Activated gamma-delta T cell treated with Interleukin-2 at 50 U/mL for 16 hours (primary cell): ENCODE measurements at places on chromosomes 11 and 22.

GRCh38 chr22:32729412-32729811 lies 72.1 kb upstream of the TIMP3 start:
- DNase-seq = no peak

- DNase-seq = no peak
These were observed 27.4 kb upstream of the IZUMO1R start for GRCh38 chr11:94276943-94277342.

GRCh38 chr11:111772535-111772934 lies 6.3 kb upstream of the PPP2R1B start:
- no peak for DNase-seq

DNA sequence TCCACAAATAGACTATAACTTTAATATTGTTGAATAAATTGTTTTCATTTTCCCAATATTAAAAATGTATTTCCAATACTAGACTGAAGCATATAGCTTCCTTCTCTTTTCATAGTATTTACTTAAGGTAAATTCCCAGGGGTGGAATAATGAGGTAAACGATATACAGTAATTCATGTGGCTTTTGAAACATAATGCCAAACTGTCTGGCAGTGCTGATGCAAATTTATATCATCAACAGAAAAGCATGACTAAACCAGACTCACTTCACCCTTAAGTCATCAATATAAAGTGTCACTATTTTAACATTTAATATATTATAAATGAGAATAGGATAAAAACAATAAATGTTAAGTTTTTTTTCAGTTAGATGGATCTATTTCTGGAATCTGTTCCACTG lies 13.6 kb downstream of the C2CD3 start:
- no peak for DNase-seq

- peak; percentile 58 for DNase-seq
These were observed 82.3 kb downstream of the PDE2A start for GRCh38 chr11:72591785-72592502.

DNA sequence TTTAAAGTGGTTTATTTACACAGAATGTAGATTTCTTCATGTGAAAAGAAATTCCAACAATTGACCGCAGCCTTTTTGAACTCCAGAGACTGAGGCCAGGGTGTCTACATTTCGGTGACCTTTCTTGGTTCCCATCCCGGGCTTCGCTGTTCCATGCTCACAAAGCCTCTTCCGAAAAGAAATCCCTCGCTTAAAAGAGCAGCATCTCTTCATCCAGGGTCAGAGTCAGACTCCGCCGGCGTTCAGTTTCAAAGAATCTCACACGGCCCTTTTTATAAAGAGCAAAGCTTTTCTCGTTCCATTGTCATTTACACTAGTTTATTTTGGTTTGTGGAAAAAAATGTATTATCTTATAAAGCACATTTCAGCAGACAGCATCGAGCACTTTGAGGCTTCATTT lies 530.6 kb upstream of the B3GAT1 start:
- no peak for DNase-seq

DNA sequence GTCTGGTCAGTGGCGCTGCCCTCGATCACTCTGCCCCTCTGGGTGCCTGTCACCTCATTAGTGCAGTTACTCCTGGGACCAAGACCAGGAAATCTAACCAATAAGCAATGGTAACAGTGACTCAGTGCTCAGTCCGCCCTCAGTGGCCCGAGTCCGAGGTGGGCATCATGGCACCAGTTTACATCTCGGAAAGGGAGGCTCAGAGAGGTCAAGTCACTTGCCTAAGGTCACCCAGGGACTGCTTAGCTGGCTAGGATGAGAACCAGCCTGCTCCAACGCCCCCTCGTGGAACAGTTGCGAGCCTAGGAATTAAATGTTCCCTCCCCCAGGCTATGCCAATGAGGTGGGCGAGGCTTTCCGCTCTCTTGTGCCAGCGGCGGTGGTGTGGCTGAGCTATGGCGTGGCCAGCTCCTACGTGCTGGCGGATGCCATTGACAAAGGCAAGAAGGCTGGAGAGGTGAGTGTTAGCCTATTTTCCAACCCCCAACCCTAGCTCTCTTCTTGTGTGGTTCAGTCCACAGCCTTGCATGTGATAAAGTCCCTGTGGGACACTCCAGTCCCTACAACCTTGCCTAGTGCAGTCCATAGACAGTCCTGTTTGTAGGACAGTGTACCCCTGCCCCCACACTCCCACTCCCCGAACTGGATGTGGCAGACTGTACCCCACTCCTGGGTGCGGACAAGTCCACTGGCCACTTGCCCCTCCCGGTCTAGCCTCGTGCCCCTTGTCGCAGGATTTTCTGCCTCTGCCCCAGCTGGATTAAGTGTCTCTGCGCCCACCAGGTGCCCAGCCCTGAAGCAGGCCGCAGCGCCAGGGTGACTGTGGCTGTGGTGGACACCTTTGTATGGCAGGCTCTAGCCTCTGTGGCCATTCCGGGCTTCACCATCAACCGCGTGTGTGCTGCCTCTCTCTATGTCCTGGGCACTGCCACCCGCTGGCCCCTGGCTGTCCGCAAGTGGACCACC lies 1.1 kb downstream of the MTFP1 start:
- peak; percentile 83 for DNase-seq

DNA sequence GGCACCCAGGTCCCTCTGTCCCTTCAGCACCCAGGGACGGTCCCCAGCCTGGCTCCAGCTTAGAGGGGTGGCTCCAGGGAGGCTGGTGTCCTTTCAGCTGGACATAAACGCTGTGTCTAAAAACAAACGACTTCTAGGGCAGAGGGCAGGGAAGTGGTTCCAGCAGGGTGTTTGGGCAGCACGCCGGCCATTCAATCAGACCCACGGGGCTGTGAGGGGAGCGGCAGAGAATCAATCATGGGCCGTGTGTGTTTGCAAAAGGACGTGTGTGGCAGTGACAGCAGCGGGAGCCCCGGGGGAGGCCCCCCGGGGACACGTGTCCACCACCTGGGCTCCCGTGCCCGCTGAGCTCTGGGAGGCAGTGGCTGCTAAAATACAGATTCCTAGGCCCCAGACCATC lies 127.7 kb downstream of the MN1 start:
- no peak for DNase-seq

- DNase-seq = no peak
These were observed 2.3 kb downstream of the IGF2 start for GRCh38 chr11:2136952-2137201.

DNA sequence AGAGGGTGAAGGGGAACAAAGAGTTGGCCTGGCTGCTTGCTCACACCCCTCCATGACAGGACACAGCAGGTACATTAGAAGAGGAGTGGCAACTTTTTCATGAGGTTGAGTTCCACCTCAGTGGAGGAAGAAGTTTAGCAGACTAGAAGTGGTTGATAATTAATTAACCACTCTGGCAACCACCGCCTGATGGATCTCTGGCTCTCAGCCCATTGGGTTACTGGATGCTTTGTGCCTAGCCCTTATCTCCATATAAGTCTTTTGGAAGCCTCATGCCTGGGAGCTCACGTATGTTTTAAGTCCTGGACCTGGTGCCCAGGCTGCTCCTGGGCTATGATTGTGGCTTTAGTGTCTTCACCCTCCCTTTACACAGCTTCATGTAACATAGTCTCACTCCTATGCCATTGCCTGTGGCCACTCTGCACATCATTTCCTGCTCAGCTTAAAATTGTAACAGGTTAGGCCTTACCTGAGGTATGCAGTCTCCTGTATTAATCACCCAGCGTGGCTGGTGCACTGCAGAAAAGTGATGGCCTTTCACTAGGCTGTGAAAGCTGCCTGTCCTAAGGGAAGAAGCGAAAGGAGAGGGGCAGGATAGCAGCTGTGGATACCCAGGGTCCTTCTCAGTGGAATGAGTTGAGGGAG lies 72.7 kb upstream of the CRTAM start:
- no peak for DNase-seq

GRCh38 chr11:43558556-43559127 lies 121.9 kb upstream of the HSD17B12 start:
- DNase-seq = no peak

DNA sequence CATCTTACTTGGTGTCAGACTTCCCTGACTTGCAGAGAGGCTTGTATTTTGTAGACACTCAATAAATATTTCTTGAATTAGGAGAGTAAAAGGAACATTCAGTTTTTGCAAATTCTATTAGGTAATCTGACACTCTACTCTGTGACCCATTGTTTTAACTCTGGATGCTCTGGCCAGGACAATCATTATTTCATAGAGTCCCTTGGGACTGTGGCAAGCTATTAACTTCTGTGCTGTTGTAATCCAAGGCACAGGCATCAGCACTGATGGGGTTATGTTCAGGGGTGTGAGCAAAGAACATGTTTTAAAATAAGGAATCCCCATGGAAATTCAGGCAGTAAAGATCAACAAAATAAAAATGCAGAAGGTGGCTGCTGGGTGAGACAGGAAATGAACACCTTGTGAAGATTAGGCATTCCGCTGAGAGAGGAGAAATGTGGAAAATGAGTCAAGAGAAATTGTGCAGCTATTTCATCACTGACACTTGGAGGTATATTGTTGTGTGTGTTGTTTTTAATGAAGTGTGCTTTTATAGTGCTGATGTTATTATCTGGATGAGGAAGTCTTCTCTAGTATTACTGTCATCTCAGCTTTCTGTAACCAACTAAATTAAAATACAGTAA lies 175.2 kb downstream of the WNT11 start:
- no peak for DNase-seq

DNA sequence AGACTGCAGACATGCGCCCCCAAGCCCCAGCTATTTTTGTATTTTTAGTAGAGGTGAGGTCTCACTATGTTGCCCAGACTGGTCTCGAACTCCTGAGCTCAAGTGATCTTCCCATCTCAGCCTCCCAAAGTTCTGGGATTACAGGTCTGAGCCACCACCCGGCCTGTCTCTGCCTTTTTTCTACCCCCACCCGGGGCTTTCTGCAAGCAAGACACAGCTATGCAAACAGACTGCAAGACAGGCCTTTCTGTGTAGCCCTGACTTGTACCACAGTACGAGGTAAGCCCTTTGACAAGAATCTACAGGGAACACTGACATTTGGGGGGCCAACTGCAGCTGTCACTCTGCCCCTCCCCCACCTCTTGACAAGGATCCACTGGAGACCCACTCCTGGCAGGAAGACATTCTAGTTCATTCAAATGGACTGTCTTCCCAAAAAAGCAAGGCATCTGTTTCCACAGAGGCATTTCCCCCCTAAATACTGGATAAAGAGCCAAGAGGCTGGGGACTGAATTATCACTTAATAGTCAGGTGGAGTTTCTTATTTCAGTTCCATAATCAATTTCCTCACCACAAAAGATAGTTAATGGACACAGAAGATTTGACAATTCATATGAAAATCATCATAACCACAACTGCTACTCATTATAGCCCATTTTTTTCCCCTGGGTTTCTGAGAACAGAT lies 118.2 kb downstream of the ABTB2 start:
- DNase-seq = no peak

DNA sequence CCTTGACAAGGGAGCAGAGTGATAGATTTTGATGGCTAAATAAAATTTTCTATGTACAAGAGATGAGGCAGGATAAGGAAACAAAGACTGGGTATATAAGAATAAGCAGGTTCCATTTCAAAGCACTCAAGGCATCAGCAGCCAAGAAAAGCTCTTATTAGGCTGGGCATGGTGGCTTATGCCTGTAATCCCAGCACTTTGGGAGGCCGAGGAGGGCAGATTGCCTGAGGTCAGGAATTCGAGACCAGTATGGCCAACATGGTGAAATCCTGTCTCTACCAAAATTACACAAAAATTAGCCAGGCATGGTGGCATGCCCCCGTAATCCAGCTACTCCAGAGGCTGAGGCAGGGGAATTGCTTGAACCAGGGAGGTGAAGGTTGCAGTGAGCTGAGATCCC lies 563.4 kb upstream of the CCDC179 start:
- DNase-seq = no peak

GRCh38 chr11:67508486-67509121 lies 642 bp upstream of the CDK2AP2 start:
- DNase-seq = peak; percentile 99

DNA sequence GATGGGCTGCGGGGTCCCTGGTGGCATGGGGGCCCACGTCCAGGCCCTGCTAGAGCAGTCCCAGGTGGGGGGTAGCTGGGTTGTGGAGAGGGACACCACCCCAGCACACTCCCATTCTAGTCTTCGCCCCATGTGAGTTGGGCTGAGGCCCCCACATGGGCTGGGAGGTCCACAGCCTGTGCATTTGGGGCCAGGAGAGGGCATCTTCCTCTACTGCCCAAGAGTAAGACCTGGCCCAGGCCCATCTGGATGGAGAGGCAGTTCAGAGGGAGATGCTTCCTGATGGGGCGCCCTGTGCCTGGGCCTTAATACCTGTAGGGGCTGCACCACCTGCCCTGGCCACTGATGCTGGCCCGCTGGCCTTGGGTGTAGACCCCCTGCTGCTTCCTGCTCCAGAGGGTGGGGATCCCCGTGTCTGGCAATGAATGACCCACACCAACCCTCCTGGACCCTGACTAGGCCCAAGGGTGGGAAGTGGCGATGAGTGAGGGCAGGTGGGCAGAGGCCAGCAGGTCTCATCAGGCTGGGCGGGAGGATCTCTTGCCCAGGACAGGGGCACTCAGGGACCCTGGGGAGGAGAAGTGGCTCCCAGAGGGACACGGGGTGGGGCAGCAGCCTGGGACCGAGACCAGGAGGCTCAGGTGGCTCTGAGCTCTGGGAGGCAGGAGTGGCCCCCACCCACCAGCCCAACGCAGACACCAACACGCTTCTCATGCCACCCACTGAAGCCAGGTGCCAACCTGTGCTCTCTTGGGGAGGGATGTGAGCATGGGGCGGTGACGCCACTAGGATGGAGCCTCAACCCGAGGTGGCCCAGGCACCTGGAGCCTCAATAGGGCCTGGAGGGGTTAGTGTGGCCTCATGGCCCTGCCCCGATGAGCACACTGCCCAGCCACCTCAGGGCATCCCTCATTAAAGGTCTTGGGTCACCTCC lies 17.4 kb upstream of the GNB1L start:
- DNase-seq = peak; percentile 2

DNA sequence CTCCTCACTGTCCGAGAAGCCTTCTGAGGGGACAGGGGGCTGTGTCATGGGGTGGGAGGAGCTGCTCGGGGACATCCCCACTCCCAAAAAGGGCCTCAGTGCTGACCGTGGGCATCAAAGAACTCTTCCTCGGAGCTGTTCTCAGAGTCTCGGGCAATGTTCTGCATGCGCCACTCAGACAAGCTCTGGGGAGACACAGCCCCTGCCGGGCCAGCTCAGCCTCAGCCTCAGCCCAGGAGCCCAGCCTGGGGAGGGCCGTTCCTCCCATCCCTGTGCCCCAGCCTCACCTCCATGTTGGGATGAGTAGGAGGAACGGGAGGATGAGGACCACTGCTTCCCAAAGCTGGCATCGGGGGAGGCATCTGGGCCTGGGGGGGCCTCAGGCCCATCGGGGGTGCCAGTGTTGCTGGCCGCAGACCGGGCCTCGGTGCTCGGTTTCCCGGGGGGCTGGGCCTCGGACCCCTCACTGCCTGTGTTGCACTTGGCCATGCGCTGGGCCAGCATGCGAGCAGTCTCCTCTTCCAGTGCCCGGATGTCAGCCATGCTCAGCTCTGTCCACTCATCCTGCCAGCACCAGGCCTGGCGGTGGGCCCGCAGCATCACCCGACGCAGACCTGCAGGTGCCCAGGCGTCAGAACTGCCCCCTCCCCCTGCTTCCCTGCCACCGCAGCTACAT lies 5.2 kb downstream of the PITPNM1 start:
- DNase-seq = no peak

DNA sequence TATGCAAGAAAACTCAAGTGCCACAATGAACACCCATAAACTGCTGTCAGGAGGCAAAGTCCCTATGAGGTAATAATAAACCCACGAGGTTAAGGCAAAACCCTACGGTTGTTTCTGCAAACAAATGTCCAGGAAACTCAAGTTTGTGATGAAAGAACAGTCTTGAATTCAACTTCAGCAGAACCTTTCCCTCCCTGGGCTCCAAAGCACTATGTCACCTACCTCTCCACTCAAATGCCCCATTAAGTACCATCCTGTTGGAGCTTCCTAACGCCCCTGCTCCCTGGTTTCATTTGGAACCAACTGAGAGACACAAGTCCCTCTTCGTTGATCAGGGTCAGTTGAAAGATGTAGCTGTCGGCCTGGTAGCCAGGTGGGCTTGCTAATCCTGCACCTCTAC lies 2.6 kb upstream of the C11orf91 start:
- no peak for DNase-seq
